ENCODE measurements at places on chromosomes 7 and 10. TPM values are rescaled to one million over a fixed set of nuclear protein-coding genes. Genes with fewer than 3 reads are reported as not detected.

HOXA6 gene
- total RNA-seq, result not detected

NUDT13 gene
- 1.0 TPM for total RNA-seq

DOCK4 gene
- total RNA-seq, result 0.41 TPM

CTAGE6 gene
- 0.78 TPM for total RNA-seq

GRCh38 chr10:78510566-78511323 lies 477.1 kb downstream of the RPS24 start:
- H3K4me3 ChIP-seq, result no peak overlapping the region
- no peaks in the 10 kb centered on the region for H3K27me3 ChIP-seq
- no peak for DNase-seq
- H3K4me1 ChIP-seq, result no peaks in the 10 kb centered on the region
- H3K36me3 ChIP-seq, result no peaks in the 10 kb centered on the region

DNA sequence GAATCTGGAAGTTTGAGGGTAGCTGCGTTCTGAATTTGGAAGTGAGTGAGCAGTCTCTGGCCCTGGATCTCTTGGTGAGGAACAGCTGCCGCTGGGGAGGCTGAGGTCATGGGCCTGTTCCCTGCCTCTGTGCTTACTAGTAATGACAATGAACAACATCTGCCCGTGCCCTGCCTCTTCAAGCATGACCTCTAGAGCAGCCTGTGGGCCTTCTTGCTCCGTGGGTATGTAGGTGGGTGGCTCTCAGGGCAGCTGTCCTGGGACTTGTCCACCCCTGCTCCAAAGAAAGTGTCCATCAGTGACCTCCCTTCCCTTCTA lies 186.2 kb downstream of the CXCL12 start:
- no peak overlapping the region for H3K4me3 ChIP-seq
- no peak for DNase-seq
- no peaks in the 10 kb centered on the region for H3K27me3 ChIP-seq
- no peaks in the 10 kb centered on the region for H3K36me3 ChIP-seq

DNA sequence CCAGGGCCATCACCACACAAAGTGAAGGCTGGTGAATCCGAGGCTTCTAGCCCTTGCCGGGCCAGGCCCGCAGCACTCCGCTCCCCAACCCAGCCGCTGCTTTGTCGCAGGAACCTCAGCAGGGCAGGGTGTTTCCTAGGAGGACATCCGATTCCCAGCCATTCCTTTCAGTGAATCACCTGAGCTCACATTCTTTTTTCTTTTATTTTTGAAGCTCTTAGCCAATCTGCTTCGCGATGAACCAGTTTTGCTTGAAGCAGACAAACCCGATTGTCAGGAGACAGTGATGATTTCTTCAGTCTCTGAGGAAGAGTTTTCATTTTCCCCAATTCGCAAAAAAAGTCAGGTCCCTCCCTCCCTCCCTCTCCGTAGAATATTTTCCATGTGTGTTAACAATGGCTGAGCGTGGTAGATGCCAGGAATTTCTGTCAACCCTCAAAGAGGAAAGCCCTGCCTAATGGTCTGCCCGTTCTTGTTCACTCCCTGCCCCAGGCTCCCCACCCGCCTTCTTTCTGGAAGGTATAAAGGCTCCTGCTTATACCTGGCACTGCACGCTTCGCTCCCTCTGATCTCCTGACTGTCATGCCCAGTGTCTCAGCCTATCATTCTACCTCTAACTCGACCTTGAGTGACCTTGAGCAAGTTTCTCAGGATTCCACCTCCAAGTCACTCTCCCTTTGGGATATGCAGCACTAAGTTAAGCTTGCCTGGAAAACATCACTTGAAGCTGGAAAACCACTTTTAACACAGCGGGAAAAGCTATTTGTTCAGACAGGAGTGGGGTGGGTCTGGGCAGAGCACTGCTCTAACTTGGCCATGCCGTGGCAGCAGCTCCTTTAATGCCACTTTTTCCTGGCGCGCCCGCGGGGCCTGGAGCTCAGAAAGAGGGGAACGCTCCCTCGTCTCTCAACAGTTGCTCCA lies 35.1 kb downstream of the EGFR start:
- H3K4me1 ChIP-seq, result no peaks in the 10 kb centered on the region
- no peak overlapping the region for H3K27ac ChIP-seq
- peaks cover 2% of the 10 kb centered on the region for H3K27me3 ChIP-seq
- no peak overlapping the region for H3K4me3 ChIP-seq
- no peaks in the 10 kb centered on the region for H3K36me3 ChIP-seq
- no peak for DNase-seq

DNA sequence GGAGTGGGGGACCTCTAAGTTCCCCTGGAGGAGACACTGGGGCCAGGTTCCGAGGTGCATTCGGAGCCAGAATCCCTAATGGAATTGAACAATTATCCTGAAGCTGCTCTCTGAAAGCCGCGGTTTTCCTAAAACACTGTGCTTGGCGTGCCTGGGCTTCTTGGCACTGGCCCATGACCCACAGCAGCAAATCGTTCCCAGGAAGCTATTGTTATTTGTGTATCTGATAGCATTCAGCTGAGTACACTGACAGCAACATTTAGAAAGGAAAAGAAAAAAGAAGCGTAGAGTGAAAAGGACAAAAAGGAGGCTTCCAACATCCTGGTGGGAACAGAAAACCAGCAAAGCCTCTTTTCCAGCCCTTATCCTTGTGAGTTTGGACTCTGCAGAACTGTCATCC lies 339.8 kb downstream of the FRMD4A start:
- no peaks in the 10 kb centered on the region for H3K36me3 ChIP-seq
- no peak for DNase-seq
- no peak overlapping the region for H3K27ac ChIP-seq
- H3K27me3 ChIP-seq, result no peaks in the 10 kb centered on the region
- H3K4me1 ChIP-seq, result peaks cover 2% of the 10 kb centered on the region

GRCh38 chr10:29257106-29257783 lies 31.6 kb upstream of the LYZL1 start:
- H3K4me1 ChIP-seq, result peaks cover 4% of the 10 kb centered on the region
- H3K27me3 ChIP-seq, result peaks cover 1% of the 10 kb centered on the region
- H3K4me3 ChIP-seq, result no peak overlapping the region

- peaks cover 2% of the 10 kb centered on the region for H3K27me3 ChIP-seq
- no peak overlapping the region for H3K4me3 ChIP-seq
- H3K27ac ChIP-seq, result no peak overlapping the region
- no peak for DNase-seq
- no peaks in the 10 kb centered on the region for H3K36me3 ChIP-seq
These were observed 42.1 kb upstream of the HPS1 start for GRCh38 chr10:98488669-98489430.

DNA sequence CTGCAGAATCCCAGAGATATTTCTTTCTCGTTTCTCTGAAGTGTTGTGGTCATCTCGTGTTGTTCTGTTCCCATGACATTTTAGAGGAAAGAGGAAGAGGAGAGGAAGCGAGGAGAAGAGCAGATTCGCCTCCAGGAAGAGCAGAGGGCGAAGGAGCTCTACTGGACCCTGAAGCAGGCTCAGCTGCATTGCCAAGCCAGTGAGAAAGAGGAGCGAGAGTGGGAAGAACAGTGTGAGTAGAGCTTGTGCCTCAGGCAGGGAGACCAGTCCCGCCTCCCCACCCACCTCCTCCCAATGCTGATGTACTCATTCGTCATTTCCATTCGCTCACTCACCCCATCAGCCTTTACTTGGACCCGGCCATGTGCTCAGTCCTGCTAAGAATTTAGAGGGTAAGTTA lies 50.8 kb downstream of the SH2D4B start:
- H3K27ac ChIP-seq, result no peak overlapping the region
- H3K4me3 ChIP-seq, result no peak overlapping the region
- H3K4me1 ChIP-seq, result no peaks in the 10 kb centered on the region

Measured in activated T-helper 2 cell treated with anti-CD3 and anti-CD28 coated beads, Interferon-gamma antibody, Interleukin-2, Interleukin-4, amounts not matched to agents 10 μg/mL and 5 μg/mL and 100 μg/mL, durations not matched to agents 14 hours and 24 hours and 36 hours (primary cell).